ENCODE measurements at places on chromosomes 13 and 19. TPM values are rescaled to one million over a fixed set of nuclear protein-coding genes. Genes with fewer than 3 reads are reported as not detected.

DNA sequence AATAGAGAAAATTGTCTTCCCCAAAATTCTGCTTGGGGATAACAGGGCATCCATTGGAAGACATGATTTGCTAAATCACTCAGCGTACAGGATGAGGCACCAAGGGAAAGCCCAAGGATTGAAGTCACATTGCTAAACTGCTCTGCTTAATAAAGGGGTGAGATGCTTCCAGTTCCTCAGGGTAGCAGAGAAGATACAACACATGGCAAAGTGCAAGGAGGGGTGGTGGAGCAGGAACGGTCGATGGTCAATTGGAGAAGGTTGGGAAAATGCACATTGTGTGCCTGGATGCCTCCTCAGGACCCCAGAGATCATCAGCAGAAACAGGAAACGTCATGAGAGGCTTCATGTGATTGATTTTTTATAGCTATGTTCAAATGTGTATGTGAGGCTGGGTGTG, 116.3 kb upstream of the SOX1 start:
- no peak for DNase-seq

DNA sequence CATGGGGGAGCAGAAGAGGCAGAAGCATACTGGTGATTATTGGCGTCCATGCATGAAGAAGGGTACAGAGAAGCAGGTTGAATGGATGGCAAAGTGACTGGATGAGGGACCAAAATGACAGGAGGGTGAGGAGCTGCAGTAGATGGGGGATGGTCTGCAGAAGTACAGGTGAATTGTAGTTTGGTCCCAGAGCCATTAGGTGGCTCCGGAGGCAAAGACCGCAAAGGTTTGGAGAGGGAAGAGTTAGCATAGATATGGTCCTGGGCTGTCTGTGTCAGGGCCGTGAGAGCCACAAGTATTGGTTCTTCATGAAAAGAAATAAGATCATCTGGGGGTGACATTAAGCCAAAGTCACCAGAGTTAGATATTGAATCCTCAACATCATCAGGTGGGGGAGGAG, 59.0 kb upstream of the ZNF726 start:
- no peak for DNase-seq

DNA sequence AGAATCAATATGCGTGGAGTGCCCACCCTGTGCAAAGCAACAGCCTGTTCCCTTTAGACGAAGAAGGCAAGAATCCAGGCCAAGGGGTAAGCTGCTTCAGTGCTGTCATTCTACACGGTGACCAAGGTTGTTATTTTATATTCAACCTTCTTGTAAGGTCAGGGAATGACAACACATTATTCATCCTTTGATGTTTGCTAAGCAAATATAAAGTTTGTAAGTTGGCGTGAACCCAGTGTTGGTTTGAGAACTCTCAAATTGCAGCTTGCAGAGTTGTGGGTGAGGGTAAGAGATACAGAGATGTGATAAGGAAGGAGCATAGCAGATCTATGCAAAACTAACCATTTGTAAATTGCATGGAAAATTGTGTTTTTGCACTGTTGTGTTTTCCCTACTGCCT, 436.7 kb downstream of the FGF9 start:
- no peak for DNase-seq

DNA sequence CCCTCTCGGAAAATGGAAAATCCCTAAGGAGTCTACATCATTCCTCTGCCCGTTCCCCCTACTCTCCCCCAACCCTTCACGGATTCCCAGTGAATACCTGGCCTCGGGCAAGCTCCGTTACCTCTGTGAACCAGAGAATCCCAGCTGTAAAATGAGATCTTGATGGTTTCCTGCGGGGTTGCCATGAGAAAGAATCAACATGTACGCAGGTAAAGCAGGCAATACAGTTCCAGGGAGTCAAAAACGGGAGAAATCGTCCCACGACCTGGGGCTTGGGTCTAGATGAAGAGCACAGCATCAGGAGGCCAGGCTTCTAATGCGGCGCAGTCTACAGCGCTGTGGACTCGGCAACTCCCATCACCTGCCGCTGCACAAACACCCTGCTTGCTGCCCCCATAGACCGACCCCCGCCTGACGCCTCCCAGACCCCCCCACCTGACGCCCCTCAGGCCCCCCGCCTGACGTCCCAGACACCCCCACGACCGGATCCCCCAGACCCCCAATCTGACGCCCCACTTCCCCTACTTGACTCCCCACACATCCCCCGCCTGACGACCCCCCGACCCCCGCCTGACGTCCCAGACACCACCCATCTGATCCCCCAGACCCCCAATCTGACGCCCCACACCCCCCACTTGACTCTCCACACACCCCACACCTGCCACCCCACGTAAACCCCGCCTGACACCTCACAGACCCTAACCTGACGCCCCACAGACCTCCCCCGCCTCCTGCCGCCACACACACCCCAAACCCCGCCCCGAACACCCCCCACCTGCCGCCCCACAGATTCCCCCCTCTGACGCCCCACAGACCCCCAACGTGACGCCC, 680 bp downstream of the LIG4 start:
- DNase-seq, result peak; percentile 48

GRCh38 chr19:55372316-55373081, 2.2 kb upstream of the IL11 start:
- DNase-seq, result no peak

- DNase-seq, result no peak
Observed at GRCh38 chr13:96934889-96935489, 59.3 kb downstream of the OXGR1 start.

DNA sequence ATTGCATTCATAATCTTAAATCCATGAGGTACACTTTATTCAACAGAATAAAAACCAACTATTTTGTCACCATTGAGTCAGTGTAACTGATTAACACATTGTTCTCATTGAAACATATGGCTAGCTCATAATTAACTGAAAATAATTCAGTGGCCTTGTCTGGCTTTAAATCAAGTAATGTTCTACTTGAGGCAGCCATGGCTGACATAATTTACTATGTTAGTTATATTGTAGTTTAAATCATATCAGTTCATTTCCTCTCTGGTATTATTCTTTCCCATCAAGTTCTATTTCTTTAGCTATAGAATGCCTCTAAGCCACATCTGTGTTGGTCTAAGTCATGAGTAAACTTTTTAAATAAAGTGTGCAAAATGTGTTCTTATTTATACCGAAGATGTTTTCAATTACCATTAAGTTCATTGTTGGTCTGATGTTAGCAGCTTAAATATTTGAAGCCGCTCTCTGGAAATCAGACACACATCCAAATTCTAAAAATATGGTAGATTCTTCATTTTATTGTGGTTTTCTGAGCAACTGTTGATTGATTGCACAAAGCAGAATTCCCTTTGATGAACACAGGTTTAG, 393.7 kb downstream of the GPC6 start:
- DNase-seq, result no peak

DNA sequence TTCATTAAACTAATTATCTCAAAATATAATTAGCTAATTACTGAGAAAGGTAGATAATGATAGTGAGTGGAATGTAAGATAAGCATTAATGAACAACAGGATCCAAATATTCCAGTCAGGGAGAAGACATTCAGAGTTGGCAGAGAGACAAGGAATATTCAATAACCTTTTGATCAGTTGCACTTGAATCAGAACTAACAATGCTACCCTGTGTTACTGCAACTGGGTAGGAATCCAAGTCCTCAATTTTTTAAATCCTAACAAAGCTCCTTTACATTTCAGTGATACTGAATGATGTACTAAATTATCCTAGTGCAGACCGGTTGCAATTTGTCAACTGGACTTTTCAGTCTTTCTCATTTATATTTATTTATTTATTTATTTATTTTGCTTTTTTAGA, 107.1 kb upstream of the MIR17HG start:
- no peak for DNase-seq

Gene PRSS57
- not detected for total RNA-seq

Gene CYP4F11
- 0.16 TPM for total RNA-seq

Gene MRPL4
- 8.9 TPM for total RNA-seq

Gene DUXA
- not detected for total RNA-seq

All from occipital lobe (tissue), 3 donors.